ENCODE measurements at places on chromosomes 12 and 14. TPM values are rescaled to one million over a fixed set of nuclear protein-coding genes. Genes with fewer than 3 reads are reported as not detected.

The MYF6 gene
- not detected for total RNA-seq

The P2RX7 gene
- total RNA-seq = 0.96 TPM

The ACSS3 gene
- total RNA-seq = 5.5 TPM

The ZNF664 gene
- 122 TPM for total RNA-seq

The SCNN1A gene
- 10.4 TPM for total RNA-seq

The FAM186B gene
- total RNA-seq = 0.21 TPM

The GLS2 gene
- 3.3 TPM for total RNA-seq

The KRT80 gene
- total RNA-seq = 19.4 TPM

The MIP gene
- total RNA-seq = not detected

DNA sequence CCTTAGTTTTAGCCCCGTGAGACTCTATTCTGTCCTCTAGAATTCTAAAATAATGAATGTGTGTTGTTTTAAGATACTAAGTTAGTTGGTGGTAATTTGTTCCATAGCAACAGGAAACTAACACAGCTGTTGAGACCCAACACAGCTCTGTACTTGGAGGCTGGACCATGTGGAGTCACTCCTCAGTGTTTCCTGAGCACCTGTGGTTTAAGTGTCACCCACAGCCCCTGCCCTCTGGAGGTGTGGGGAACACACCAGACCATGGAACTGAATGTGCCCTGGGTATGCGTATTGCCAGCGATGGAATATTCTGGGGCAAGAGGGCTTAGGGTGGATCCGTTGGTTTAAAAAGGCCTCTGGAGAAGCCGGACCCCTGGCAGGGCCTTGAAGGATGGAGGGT, 16.6 kb upstream of the GPR68 start:
- DNase-seq = no peak

GRCh38 chr12:12811343-12811742, 1.8 kb upstream of the DDX47 start:
- DNase-seq = no peak

DNA sequence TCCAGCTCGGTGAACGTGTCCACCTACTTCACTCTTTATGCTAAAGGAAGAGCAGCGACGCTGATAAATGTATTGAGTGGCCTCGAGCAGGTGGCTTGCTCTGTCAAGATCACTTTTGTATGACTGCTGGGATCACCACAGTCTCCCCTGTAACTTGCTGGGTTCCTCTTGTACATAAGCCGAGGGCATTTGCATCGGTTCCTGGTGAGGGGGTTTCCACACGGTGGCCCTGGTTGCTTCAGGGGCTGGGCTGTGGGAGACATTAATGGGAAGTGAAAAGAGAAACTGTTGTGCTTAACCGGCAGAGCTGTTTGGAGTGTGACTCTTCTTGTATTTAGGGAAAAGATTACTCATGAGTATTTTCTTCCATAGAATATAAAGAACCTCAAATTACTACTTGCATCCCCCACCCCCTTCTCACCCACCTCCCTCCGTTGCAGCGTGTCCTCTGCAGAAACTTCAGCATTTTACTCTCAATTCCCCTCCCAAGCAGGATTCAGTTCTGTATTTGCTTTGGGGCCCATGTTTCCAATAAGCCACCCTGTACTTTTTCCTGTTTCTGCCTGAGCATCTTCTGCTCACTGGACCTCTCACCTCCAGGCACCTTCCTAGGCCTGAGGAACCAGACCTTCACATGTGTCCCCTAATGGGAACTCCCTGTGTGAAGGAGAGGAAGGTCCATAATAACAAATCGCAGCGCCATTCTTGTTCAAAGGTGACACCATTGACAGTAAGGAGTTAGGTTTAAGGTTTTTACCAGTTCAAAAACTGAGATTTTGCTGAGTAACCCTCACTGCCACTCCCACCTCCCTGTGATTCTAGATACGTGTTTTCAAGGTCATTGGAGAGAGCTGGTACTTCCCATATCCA, 187.0 kb downstream of the ETV6 start:
- no peak for DNase-seq

- no peak for DNase-seq
Observed at GRCh38 chr14:37731094-37731493, 135.7 kb downstream of the TTC6 start.

DNA sequence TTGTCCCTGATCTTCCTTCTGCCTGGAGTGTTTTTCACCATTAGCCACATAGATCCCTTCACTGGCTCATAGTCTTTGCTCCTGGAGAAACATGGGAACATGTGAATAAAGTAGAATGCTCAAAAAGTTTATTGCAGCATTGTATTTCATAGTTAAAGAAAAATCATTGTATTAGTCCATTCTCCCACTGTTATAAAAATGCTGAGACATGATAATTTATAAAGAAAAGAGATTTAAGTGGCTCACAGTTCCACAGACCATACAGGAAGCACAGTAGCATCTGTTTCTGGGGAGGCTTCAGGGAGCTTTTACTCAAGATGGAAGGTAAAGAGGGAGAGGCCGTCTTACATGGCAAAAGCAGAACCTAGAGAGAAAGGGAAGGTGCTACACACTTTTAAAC, 238.3 kb upstream of the OR4E1 start:
- DNase-seq = no peak

DNA sequence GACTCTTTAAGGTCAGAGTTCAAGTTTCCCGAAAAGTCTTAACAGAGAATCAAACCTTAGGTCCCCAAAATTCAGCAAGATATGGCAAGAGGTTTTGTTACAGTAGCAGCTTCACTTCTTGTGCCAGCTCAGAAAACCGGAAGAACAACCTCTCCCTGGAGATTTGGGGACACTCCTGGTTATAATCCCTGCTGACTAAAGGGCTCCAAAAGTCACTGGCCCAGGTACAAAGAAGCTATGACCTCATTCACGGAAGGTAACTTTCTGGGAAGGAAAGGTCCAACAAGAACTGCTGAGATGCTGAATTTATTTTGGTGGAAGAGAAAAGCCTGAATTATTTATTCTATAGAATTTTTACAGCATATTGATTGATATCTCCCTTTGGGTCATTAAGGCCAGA, 55.6 kb upstream of the DIO2 start:
- DNase-seq = no peak

- DNase-seq = no peak
Observed at GRCh38 chr12:24788886-24789285, 160.0 kb downstream of the BCAT1 start.

DNA sequence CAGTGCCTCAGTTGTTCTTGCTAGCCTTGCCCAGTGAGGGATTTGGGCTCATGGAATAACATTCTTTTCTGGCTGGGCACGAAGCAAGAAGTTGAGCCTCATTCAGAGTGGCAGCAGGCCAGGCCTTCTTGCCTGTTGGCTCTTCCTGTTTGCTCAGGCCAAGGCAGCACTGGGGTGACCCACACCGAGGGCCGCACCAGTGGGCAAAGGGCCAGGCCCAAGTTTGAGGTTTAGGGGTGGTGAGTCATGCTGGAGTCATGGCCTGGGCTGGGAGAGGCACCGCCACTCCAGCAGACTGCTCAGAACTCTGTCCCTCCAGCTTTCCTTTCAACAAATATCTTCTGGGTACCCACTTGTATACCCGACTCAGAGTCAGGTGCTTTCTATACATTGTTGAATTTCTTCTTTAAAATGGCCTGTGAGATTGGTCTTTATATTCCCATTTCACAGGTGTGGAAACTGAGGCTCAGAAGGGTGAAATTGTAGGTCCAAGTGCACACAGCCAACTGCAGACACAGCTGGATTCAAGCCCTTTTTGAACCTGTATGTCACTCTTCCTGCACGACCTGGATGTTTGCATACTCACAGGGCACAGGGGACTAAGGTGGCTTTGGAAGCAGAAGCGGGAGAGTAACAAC, 279.4 kb downstream of the FOXN3 start:
- DNase-seq = peak; percentile 82

GRCh38 chr12:131280426-131280825, 326.7 kb downstream of the ADGRD1 start:
- DNase-seq = no peak

DNA sequence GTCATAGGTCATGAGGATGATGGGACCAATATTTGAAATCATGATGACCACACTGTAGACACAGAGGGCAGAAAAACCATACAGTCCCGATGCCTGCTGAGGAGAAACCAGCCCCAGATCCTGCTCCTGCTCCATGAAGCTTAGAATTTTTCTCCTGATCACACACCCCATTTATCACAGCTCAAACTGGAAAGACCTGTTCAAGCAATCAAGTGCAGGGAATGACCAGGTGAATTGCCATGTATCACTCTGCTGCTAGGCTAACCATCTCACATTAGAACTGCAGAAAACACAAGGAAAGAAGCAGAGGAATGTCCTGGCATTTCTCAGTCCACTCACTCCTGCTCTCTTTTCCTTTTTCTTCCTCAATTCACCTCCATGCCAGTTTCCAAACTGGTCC, 18.1 kb downstream of the MANSC1 start:
- DNase-seq = no peak

DNA sequence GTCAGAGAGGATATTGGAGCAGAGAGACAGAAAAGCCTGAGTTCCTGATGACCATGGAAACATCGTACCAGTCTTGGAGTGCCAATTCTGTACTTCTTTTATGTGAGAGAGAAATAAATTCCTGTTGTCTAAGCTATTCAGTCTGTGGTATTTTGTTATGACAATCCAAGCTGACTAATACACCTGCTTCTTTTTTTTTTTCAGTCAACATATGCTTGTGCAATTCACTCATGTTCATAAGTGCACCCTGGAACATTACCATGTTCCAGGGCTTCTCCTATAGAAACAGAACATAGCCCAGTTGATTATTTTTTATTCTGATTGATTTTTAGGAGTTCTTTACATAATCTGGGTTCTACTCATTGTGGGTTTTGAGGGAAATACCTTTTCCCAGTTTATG, 1.7 kb upstream of the CHPT1 start:
- DNase-seq = no peak

- no peak for DNase-seq
Observed at GRCh38 chr14:103418481-103418818, 33.2 kb downstream of the MARK3 start.

DNA sequence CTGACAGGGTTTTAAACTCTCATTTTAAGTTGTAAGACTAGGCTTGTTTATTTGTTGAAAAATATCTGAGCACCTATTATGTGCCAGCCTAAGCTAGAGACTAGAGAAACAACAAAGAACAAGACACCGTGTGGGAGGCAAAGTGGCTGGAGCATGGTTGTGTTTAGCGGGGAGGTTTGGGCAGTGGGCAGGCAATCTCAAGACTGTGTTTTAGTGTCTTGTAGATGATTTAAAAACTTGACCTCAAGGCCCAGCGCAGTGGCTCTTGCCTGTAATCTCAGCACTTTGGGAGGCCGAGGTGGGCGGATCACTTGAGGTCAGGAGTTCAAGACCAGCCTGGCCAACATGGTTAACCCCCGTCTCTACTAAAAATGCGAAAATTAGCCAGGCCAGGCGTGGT, 7.8 kb downstream of the RPL36AL start:
- no peak for DNase-seq

GRCh38 chr14:20035449-20035848, 389 bp downstream of the OR4K13 start:
- no peak for DNase-seq

GRCh38 chr14:55301437-55302121, 30.4 kb downstream of the FBXO34 start:
- DNase-seq = peak; percentile 25

DNA sequence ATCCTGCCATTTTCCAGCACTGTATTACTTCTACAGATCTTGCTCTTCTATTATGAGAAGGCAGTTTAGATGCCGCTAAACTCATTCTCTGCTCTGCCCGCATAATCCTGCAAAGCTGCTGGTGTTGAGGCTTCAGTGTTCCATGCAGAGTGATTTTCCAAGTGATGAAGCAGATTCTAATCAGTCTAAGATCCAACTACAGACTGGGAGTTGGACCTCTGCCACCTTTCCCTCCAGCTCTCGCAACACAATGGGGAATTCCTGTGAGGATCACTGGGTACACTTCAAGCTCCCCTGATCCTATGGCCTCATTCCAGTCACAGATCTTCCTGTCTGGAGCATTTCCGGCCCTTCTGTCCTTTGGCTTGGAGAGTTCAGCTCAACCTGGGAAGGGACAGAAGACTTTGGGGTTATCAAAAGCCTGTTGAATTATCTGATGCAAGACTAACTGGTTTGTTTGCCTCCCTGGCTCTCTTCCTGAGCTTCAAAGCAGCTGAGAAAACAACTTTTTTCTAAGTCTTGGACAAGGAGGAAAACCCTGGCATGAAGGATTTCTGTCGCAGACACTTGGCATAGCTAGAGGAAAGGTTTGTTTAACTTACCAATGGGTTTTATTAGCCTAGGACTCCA, 333.9 kb downstream of the ZFP36L1 start:
- DNase-seq = peak; percentile 91

DNA sequence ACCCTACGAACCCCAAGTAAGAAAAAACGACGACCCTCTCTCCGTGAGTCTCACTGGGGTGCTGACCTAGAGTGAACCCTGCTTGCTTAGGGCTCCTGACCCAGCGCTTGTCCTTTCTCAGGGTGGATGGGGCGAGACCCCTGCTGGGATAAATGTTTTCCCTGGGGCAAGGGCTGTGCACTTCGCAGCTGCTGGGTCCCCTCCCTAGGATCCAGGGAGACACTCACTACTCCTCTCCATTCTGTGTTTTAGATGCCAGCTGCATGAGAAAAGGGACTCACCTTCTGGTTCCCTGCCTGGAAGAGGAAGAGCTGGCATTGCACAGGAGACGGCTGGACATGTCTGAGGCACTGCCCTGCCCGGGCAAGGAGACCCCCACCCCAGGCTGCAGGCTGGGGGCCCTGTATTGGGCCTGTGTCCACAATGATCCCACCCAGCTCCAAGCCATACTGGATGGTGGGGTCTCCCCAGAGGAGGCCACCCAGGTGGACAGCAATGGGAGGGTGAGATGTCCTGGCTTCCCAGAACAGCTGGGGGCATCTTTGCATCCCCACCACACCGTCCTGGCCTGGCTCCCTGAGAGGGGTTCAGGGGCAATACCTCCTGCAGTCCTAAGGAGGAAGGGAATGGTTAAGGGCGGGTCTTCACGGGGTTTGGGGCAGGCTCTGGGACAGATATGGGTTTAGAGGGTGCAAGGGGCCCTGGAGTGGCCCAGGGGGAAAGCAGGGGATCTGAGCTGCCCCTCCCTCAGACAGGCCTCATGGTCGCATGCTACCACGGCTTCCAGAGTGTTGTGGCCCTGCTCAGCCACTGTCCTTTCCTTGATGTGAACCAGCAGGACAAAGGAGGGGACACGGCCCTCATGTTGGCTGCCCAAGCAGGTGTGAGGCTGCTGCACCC, 663 bp downstream of the ANKRD33 start:
- no peak for DNase-seq

DNA sequence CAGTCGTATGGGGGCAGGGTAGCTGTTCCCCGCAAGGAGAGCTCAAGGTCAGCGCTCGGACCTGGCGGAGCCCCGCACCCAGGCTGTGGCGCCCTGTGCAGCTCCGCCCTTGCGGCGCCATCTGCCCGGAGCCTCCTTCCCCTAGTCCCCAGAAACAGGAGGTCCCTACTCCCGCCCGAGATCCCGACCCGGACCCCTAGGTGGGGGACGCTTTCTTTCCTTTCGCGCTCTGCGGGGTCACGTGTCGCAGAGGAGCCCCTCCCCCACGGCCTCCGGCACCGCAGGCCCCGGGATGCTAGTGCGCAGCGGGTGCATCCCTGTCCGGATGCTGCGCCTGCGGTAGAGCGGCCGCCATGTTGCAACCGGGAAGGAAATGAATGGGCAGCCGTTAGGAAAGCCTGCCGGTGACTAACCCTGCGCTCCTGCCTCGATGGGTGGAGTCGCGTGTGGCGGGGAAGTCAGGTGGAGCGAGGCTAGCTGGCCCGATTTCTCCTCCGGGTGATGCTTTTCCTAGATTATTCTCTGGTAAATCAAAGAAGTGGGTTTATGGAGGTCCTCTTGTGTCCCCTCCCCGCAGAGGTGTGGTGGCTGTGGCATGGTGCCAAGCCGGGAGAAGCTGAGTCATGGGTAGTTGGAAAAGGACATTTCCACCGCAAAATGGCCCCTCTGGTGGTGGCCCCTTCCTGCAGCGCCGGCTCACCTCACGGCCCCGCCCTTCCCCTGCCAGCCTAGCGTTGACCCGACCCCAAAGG, 804 bp downstream of the GAPDH start:
- DNase-seq = no peak

Measured in kidney epithelial cell (primary cell).